ENCODE measurements at places on chromosomes 4 and X. TPM values are rescaled to one million over a fixed set of nuclear protein-coding genes. Genes with fewer than 3 reads are reported as not detected.
A peak's percentile ranks its signal among the peaks of the same experiment; 100 is the strongest.

CXCL11 gene
- 0.32 TPM for polyA plus RNA-seq

DNA sequence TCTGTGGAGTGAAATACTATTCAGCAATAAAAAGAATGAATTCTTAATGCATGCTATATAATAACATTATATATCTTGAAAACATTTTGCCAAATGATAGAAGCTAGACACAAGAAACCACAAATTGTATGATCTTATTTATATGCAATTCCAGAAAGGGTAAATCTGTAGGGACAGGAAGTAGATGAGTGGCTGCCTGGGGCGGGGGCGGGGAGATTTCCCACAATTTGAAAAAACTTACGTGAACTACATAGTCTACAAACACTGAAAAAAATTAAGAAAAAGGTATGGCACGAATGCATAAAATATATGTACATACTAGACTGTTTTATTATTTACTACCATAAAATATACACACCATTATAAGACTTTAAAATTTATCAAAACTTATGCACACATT, 81.6 kb downstream of the WWC2 start:
- DNase-seq, result no peak

DNA sequence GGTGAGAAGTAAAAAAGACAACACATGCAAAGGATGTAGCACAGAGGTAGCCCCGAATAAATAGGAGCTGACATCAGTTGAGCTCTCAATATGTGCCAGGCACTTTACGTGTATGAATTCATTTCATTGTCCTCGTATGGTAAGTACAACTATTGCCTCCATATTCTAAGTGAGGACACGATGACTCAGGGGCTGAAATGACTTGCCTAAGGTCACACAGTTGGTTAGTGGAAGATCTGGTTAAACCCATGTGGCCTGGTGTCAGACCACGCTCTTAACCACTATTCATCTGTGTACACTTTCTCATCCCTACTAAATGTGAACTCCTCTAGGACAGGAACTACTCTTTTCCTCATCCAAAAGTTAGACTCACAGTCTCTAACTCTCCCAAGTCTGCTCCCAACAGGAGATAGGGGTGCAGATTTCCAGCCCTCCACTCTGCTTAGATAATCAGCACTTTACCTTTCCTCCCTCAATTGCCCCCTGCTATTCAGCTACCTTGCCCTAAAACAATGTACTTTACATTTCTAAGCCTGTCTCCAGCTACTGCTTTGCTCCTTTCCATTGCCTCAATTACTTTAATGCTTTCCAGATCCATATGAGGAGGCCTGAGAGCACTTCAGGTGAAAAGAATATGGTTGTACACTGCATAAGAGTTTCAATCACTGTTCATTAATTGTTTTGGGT, 58.8 kb upstream of the LHFPL1 start:
- no peak for DNase-seq

TRMT10A gene
- 17.9 TPM for polyA plus RNA-seq

EREG gene
- 0.06 TPM for polyA plus RNA-seq

RAI2 gene
- polyA plus RNA-seq, result 13.0 TPM

SMR3B gene
- not detected for polyA plus RNA-seq

- no peak for DNase-seq
These were observed 48.0 kb upstream of the MYOZ2 start for GRCh38 chr4:119087656-119088055.

- peak; percentile 57 for DNase-seq
These were observed 75.1 kb upstream of the USP9X start for GRCh38 chrX:41009850-41010846.

JAKMIP1 gene
- 0.10 TPM for polyA plus RNA-seq

GRCh38 chrX:29707088-29707487, 508.3 kb upstream of the MAGEB2 start:
- no peak for DNase-seq

DNA sequence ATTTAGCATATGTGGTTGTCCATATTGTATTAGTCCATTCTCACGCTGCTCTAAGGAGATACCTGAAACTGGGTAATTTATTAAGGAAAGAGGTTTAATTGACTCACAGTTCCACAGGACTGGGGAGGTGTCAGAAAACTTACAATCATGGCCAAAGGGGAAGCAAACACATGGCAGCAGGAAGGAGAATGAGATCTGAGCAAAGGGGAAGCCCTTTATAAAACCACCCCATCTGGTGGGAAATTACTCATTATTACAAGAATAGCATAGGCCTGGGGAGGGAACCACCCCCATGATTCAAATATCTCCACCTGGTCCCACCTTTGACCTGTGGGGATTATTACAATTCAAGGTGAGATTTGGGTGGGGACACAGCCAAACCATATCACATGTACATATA, 122.6 kb upstream of the ANK2 start:
- no peak for DNase-seq

DNA sequence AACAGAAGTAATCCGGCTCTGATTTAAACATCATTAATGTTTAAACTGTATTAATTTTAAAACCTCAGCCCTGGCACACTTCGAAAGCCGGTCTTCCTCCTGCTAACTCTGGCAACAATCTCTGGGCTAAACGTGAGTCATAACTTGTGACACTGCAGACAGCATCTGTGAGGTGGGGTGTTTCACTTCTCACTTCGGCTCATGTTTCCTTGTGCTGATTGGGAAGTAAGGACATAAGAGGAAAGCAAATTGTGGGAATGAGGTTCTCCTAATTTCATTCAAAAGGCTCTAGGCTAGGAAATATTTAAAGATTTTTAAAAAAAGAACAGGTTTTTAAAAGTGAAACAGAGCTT, 139.9 kb upstream of the USP9X start:
- no peak for DNase-seq

- no peak for DNase-seq
These were observed 11.4 kb upstream of the TAPT1 start for GRCh38 chr4:16237715-16238114.

DNA sequence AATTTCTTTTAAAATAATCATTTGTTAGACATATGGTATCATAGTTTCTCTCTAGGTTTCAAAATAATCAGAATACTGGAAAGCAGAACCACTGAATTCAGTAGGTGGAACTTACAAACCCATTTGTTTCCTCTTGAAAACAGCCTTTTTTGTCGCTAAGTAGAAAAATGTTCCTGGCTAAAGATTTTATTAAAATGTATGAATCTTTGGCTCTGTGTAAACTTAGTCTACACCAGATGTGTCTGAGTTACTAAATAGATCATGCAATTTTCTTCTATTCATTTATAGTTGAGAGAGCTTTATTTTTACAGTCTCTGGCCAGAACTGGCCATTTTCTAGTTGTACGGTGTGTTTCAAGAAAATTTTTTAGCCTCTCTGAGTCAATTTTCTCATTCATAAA, 1.0 kb downstream of the CYSLTR1 start:
- no peak for DNase-seq

C4orf36 gene
- 2.6 TPM for polyA plus RNA-seq

TMEM154 gene
- 1.4 TPM for polyA plus RNA-seq

TBX22 gene
- 2.3 TPM for polyA plus RNA-seq

SMIM10L2A gene
- polyA plus RNA-seq, result 11.2 TPM

NKX3-2 gene
- polyA plus RNA-seq, result not detected

GRCh38 chr4:151540728-151541388, 131.9 kb downstream of the FHIP1A start:
- no peak for DNase-seq

DNA sequence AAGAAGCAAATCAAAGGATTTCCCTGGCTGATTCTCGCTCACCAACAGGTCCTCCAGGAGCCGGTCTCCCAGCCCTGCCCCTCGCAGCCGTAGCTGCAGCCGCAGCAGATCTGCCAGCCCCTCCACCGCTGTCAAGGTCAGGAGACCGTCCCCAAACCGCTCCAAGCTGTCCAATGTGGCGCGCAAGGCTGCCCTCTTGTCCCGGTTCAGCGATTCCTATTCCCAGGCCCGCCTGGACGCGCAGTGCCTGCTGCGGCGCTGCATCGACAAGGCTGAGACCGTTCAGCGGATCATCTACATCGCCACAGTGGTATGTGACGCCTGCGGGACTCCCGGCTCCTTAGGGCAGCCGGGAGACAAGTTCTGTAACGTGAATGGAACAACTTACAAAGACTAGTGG, 25.6 kb downstream of the SPATA18 start:
- DNase-seq, result no peak

DNA sequence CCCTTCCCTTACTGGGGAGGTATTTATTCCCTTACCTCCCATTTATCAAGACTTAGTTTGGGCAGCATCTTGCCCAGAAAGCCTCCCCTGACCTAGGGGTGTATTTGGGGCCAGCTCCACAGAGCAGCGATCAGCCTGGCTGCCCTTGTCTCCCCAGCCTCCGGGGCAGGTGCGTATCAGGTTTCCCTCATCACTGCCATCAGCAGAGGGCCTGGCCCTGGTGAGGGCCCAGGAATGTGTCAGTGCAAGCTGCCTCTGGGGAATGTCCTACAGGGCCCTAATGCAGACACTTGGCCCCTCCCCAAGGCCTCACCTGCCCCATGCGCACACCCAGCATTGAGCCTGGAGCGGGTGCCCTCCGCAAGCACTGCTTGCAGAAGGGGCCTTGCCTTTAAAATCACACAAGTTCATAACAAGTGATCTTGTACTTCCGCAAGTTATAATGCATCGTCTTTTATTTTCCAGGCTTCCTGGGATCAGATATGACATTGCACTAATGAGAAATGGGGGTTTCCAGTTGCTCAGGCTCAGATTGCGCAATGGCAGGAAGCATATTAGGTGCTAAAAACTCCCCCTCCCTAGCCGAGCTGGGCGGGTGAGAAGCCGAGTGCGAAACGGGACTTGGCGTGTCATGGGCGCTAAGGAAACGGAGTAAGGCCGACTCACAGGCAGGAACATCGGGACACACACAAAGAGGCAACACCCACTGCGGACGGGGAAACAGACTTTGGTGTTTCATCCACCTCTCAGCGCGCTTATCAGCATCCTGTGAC, 25.4 kb upstream of the AFAP1 start:
- DNase-seq, result no peak

GRCh38 chr4:15162465-15163283, 160.4 kb downstream of the CPEB2 start:
- DNase-seq, result no peak

PCSK1N gene
- 5.1 TPM for polyA plus RNA-seq

BMPR1B gene
- 29.9 TPM for polyA plus RNA-seq

- DNase-seq, result no peak
These were observed 39.3 kb downstream of the RNF212 start for GRCh38 chr4:1074077-1074476.

- no peak for DNase-seq
These were observed 199.2 kb downstream of the SHROOM3 start for GRCh38 chr4:76634220-76634619.

PAGE2 gene
- not detected for polyA plus RNA-seq

FUNDC1 gene
- 36.9 TPM for polyA plus RNA-seq

LINC00632 gene
- polyA plus RNA-seq, result 21.6 TPM

DNA sequence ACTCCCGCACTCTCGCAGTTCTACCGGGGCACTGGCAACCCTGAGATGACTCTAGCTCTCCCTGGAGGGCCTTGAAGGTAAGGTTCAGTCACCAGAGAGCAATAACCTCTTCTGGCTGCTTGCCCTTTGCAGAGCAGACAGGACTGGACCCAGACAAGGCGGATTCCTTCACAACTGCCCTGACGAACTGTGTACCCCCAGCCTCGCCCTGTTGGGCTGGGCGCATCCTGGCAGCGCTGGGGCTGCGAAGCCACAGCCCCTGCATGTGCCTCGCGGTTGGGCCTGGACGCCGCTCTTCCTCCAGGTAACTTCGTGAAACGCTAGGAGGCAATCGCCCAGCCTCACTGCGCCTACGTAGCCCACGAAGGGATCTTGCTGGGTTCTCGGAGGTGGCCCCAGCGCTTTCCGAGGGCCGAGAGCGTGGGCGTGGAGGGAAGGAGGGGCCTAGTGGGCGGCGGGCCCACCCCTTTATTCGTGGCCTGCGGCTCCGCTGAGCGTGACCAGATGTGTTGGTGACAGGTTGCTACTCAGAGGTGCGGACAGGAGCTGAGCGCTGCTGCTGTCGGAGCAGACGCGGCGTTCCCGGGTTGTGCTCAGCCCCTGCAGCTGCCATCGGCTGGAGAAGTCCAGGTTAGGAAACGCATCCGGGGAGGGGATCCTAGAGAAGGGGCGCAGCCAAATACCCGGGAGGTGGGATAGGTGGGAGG, 1.9 kb upstream of the MAMLD1 start:
- no peak for DNase-seq

GRCh38 chr4:110049951-110050925, 137.6 kb downstream of the EGF start:
- no peak for DNase-seq

SHROOM3 gene
- polyA plus RNA-seq, result 35.4 TPM

DNA sequence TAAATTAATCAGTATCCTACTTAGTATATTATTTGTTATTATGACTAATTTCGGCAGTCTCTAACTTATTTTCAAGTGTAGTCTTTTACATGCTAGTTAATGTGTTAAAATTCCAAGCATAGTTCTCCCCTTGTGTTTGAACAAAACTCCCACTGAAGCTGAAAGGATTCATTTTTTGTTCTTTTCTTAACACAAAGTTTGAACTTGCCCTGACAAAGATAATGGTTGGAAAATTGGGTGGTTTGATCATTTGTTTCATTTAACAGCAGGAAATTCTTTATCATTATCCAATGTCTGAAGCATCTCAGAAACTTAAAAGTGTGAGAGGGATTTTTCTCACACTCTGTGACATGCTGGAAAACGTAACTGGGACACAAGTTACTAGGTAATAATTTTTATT, 36.0 kb downstream of the INTU start:
- DNase-seq, result no peak

- DNase-seq, result no peak
These were observed 55.0 kb upstream of the GAB1 start for GRCh38 chr4:143281507-143282190.

CXCR3 gene
- 0.19 TPM for polyA plus RNA-seq

GRCh38 chr4:6888506-6889071, 21.0 kb upstream of the TBC1D14 start:
- no peak for DNase-seq

DNA sequence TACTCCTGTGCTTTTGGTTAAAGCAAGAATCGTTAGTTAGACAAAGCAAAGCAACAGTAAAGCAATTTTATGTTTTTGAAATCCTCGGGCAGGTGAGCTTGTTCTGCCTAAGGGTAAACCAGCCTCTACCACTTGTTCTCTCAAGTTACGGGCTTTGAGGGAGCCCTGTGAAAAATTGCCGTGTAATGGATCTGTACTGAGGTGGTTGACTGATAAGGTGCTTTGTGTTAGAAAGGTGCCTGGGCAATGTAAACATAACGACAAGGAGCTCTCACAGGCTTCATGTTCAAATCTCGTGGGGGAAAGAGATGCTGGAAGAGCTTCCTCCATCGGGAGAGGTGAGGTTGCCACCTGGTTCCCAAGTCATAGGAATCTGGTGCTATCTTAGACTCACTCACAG, 111.8 kb downstream of the TRAPPC11 start:
- DNase-seq, result no peak

DNA sequence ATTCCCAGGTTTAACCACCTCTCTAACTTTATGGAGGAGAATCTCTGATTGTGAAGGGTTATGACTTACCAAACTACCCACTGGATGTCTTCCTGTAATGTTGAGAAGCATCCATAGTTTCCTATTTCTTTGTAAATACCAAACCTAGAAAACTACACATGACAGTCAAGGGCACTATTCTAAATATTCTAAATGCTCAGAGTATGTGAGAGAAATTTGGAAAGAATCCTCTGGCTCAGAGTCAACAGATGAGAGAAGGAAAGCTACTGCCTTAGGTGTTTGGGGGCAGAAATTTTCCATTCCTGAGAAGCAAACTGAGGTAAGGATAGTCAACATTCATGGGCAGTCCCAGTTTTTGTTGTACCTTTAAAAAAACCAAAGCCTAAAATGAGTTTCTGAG, 155.8 kb downstream of the KCNIP4 start:
- DNase-seq, result no peak

Measured in right renal cortex interstitium (tissue), 3 donors.